Activated naive CD4-positive, alpha-beta T cell treated with anti-CD3 and anti-CD28 coated beads, Interleukin-2, amount 10 ng/mL, durations not matched to agents 7 days and 5 days (primary cell): ENCODE measurements at places on chromosomes 12 and 14.

- DNase-seq = no peak
These were observed 96.3 kb downstream of the ITPK1 start for GRCh38 chr14:93019367-93019843.

DNA sequence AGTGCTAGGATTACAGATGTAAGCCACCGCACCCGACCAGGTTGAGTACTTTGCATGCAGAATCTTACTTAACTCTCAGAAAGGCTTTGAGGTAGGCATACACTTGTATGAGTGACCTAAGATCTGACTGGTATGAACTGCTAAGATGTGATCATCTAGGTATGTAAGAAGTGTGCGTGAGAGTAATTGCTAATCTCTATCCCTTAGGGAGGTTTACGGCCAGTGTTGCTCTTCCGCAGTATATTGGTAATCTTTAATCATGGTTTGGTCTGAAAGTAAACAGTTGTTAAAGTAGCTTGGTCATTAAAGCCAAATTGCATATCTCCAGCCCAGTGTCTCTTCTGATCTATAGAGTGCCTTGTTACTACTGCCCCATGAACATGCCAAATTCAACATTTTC is 7.8 kb downstream of the UNG start:
- DNase-seq = no peak

- no peak for DNase-seq
These were observed 81.3 kb downstream of the RALGAPA1 start for GRCh38 chr14:35727764-35728163.

- DNase-seq = no peak
These were observed 746 bp upstream of the DUSP16 start for GRCh38 chr12:12563290-12563928.

- DNase-seq = peak; percentile 77
These were observed 38.9 kb downstream of the PPP1R13B start for GRCh38 chr14:103808403-103809001.

- no peak for DNase-seq
These were observed 1.2 kb downstream of the NT5DC3 start for GRCh38 chr12:103839609-103840461.

GRCh38 chr12:118337194-118337838 is 35.4 kb downstream of the TAOK3 start:
- no peak for DNase-seq

DNA sequence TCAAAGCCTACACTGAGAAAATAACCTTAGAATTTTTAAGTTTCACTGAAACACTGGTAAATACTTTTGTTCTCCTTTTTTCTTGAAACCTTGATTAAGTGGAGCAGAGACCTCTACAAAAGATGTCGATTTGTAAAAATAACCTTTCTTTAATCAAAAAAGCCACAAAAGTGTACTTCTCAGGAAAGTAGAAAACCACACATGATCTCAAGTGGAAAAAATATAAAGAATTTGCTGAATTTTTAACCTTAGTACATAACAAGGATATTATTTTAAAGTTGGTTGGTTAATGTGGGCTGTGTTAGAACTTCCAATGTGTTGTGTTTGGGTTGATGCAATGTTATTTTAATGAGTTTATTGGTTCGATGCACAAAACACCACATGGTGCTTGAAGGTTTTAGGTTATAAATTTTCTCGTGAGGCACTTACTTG is 8.6 kb downstream of the LGR5 start:
- DNase-seq = no peak

DNA sequence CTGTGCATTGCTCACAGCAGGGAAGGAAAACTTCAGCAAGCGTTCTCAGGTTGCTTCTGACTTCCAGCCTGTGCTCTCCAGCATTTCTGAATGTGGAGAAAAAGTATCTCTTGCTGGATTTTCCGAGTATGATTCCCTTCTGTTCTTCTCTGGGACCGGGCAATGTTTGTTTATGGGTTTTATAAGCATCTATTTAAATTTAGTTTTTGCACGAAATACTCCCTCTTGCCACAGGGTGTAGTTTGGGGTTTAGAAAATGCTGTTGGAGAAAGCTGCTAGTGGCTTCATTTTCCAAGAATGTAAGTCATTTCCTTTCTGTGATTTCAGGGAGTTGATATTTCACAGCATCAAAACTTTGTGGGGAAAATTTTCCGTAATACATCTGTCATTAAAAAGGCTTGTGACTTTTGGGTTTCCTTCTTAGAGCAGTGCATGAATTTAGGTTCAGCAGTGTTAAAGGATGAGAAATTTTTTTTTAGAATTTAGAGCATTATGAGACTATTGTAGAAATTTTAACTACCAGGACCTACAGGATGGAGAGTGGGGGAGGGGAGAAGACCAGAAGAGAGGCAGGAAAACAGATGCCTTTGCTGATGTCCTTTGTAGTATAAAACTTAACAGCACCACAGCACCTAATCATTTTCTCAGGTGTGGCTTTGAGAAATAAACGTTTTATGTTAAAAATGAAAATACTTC is 1.5 kb downstream of the FRMD6 start:
- no peak for DNase-seq

DNA sequence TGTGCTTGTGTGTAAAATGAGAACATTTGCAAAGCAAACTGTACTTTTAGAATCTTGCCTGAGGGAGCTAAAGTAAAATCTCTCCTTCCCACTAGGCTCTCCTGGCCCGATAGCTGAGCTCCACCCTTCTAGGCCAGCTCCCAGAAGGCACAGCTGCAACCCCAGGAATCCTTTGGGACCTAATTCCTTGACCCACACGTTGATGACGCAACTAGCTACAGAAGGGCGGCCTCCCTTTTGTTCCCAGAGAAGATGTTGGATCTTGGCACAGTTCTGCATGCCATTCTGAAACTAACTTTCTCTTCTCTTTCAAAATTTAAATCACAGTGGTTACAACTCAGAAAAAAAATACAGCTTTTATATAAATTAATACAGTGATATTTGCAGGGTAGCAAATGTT is 268.1 kb downstream of the EGLN3 start:
- DNase-seq = no peak

GRCh38 chr14:73700325-73700724 is 13.9 kb downstream of the PNMA1 start:
- DNase-seq = no peak

DNA sequence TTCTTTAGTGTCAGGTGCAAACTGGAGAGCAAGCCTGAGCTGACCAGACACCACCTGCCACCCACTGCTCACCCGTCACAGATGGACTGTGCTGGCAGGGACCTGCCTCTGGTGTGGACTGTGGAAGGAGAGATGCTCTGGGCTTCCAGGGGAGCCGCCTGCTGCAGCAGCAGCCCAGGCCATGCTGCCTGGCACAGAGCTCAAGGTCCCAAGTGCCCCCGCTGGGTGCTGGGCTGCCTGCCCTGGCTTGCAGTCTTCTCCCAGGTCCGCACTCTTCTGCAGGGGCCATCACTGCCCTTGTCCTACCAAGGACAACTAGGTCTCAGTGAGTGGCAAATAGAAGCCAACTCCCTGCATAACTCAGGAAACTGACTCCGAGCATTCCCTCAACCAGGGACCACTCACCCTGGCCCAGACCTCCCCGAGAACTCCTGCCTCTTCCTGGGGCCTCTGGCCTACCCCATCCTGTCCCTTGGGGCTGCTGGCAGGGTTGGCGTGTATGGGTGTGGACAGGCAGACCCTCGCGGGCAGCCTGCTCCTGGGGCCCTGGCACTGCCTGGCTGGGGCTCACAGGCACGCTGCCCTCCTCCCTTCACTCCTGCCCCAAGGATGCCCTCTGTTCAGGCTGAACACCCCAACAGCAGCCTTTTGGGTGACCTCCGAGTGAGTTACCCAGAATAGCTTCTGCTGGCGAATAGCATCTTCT is 9.3 kb downstream of the AMN start:
- DNase-seq = no peak
